HTR-8/SVneo (cell line): ENCODE measurements at places on chromosomes 11 and 22.
A peak's percentile ranks its signal among the peaks of the same experiment; 100 is the strongest.

DNA sequence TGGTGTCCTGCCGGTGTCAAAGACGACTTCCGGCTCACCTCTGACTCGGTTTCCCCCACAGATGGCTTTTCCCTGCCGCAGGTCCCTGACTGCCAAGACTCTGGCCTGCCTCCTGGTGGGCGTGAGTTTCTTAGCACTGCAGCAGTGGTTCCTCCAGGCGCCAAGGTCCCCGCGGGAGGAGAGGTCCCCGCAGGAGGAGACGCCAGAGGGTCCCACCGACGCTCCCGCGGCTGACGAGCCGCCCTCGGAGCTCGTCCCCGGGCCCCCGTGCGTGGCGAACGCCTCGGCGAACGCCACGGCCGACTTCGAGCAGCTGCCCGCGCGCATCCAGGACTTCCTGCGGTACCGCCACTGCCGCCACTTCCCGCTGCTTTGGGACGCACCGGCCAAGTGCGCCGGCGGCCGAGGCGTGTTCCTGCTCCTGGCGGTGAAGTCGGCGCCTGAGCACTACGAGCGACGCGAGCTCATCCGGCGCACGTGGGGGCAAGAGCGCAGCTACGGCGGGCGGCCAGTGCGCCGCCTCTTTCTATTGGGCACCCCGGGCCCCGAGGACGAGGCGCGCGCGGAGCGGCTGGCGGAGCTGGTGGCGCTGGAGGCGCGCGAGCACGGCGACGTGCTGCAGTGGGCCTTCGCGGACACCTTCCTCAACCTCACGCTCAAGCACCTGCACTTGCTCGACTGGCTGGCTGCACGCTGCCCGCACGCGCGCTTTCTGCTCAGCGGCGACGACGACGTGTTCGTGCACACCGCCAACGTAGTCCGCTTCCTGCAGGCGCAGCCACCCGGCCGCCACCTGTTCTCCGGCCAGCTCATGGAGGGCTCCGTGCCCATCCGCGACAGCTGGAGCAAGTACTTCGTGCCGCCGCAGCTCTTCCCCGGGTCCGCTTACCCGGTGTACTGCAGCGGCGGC lies 5.5 kb downstream of the B3GNT6 start:
- no peak for DNase-seq

DNA sequence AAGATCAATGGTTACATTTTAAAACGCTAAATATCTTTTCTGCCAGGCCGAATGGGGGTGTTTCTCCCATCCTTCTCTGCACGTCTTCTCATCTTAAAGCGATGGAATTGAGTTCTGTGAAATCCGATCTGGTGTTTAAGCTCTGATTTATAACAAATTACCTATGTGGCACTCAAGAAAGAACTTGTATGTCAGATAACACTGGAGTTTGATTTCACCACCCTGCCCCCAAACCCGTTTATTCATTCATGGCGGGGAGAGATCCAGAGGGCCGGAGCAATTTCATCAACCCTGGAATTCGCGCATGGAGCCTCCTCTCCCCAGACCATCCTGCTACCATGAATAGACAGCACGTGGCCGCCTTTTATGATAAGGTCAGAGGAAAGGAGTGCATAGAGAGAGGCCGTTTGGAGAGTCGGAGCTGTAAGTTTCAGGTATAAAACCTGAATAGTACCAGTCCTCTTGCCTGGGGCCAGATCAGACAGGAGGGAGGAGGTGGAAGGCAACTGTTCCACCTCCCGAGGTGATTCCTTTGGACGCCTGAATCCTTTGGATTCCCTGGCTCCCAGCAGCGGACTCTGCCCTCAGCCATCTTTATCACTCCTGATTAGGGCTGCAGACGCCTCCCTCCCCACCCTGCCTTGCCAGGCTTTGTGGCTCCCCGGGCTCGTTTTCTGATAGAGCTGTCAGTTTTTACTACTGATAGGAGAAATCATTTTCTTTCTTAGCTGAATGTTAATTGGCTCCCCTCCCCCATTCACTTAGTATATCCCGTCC lies 27.3 kb upstream of the NFAM1 start:
- DNase-seq: no peak

DNA sequence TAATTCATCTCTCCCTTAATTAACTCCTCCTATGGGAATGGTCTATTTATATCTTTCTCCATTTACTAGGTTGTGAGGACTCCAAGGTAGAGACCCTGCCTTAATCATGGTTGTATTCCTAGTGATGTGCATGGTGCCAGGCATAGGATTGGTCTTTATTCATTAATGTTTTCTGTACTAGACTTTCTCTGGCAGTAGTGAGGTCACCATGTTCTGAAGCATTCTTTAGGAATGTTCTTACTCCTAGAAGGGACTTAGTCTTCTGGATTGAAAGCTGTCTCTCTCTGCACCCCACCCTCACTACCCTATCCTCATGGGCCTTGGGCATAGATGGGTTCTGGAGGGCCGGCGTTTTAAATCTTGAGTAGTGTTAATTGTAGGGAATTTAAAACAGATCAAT lies 10.6 kb upstream of the INSC start:
- no peak for DNase-seq

GRCh38 chr11:11532574-11532973 lies 89.2 kb downstream of the GALNT18 start:
- DNase-seq: no peak

DNA sequence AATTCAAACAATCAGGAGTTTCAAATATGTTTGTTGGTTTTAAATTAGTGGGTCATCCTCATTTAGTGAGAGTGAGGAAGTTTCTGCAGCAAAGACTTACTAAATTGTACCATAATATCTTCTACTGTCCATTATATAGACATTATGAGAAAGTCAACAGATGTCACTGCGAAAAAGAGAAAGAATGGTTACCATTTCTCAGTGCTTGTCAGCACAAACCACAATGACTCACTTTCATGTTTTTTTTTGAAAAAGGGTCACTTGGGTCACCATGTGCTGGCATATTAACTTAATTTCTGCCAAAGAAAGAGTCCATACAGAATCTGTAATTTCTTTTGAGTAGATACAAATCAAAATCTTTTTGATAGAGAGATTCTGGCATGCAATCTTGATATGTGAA lies 924.6 kb upstream of the FAT3 start:
- peak; percentile 21 for DNase-seq

GRCh38 chr11:86524620-86525352 lies 147.6 kb downstream of the ME3 start:
- DNase-seq: peak; percentile 60

DNA sequence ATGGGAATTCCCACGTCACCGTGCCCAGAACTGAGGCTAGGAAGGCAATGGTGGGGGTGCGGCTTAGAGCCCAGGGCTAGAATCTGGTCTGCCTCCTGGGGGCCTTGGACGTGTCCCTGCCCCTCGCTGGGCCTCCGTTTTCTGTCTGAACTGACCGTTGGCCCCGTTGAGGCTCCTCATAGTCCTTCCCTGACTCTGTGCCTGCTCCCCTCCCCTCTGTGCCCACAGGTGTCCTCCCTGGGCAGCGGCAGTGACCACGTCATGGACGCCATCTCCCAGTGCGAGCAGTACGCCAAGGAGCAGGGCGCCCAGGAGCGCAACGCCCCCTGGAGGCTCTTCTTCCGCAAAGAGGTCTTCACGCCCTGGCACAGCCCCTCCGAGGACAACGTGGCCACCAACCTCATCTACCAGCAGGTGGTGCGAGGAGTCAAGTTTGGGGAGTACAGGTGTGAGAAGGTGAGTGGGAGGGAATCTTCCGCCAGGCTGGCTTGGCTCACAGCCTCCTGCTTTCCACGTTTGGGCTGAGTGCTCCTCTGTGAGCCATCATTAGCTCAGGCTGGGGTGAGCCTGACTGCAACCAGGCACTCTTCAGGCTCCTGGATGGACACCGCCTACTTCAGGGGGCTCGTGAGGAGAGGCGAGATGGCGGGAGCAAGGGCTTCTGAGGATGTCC lies 63.9 kb downstream of the MYO7A start:
- peak; percentile 69 for DNase-seq

DNA sequence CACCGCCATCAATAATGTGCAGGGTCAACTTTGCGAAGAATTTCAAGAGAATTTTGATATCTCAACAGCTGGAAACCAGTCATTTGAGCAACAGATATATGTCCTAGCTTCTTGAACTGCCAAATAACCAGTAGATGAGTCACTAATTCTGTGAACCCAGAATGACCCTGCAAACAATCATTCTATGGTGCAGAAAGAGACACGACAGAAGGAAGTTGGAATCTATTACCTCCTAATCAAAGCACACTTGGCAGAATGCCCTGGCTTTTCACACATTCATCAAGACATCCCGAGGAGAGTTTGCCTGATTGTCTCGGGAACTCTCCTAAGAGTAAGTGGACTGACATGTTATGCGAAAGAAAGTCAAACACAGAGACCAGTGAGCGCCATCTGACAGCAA lies 621.1 kb downstream of the OPCML start:
- peak; percentile 53 for DNase-seq

DNA sequence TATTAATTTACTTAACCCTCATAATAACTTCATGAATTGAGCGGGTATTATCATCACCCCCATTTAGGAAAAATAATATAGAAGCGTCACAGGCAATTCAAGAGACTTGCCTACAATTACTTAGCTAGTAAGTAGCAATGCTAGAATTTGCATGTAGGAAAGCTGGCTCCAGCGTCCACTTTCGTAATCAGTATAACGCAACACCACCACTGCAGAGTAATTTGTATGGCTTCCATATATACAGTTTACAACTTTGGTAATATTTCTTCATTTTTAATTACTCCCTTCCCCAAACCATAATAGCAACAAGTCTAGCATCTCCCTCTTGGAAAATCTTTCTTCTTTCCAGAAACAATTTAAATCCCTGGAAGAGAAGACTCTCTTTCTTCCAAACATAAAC lies 89.9 kb upstream of the OR5AK2 start:
- no peak for DNase-seq

DNA sequence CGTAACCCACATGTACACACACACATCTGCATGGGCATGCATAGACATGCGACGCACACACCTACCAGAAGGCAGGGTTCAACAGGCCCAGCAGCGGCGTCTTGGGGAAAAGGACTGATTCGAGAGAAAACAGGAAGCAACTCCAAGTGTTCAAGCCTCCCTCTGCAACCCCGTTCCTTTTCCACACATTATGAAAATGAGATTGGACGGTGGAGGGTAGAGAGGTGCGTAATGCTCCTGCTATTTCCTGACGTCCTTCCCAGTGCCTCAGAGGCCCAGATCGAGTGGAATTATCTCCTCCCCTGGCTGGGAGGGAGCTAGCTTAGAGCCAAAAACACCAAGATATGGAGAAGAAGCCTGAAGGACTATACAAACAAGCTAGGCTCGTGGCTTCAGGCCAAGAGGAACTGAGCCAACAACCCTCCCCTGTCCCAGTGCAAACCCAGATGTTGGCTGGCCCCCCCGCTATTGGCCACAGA lies 289.2 kb downstream of the MN1 start:
- DNase-seq: peak; percentile 67

DNA sequence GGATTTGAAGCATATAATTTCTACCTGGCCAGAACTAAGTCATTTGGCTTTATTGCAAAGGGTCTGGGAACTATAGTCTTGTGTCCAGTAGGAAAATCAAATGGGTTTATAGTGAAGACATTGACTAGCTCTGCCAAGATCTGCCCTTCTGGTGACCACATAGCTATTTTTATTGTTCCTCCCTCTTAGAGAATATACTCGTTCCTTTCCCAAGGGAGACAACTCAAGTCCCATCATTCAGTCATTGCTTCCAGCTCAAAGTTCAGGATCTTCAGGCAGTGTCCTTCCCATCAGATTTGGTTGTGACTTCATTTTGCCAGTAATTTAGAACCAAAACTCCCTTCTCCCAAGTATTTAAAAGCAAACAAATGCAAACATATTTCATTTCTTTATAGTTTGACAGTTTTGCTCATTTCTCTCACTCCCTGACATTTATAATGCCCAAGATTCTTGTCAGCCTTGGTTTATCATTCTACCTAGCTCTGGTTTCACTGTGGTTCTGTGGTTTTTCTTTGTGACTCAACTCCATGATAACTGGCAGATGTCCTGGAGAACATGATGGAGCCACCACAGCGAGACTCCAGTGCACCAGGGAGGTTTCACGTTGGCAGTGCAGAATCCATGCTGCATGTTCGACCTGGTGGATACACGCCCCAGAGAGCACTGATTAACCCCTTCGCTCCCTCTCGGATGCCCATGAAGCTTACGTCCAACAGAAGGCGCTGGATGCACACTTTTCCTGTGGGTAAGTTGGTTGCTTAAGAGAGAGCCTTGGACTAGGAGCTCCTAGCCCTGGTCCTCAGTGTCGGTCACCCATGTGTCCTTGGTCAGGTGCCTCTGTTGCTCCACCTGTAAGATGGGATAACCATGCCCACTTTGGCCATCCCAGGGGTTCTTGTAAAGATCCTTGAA lies 64.9 kb downstream of the DEPDC5 start:
- DNase-seq: no peak

GRCh38 chr11:13007182-13008060 lies 1.7 kb upstream of the RASSF10 start:
- DNase-seq: no peak

DNA sequence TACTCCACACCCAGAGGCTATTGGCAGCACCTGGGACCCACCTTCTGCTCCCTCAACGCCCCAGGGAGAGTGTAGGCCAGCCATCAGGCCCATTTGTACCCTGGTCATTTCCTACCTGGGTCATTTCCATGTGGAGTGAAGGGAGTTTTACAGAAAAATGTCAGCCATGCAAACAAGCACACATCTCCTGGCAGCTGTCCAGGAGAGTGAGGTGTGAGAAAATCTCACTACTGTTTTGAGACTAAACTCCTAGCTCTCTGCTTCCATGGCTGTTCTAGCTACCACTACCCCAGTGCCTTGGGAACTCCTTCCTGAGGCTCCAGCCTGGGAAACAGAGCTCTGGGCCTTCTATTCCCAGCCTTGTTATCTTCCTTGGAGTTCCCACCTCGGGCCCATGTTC lies 2.8 kb upstream of the TMPRSS13 start:
- DNase-seq: no peak

- DNase-seq: no peak
Measured at GRCh38 chr22:42171946-42172719, 41.5 kb upstream of the CYP2D6 start.

DNA sequence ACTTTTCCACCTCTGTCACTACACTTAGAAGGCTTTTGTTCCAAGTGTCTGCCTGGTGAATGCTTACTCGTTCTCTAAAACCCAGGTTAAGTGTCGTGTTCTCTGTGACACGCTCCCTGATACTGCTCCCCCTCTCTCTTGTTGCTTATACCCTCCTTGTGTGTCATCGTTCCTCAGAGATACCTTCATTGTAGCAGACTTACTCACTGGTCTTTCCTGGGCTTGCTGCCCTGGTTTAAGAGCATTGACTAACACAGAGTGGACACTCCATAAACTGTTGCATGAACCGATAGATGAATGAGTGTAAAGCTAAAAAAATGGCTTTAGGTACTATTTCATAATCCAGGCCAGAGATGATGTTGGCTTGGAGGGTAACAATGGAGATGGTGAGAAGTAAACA lies 171.3 kb downstream of the GRIK4 start:
- DNase-seq: no peak

DNA sequence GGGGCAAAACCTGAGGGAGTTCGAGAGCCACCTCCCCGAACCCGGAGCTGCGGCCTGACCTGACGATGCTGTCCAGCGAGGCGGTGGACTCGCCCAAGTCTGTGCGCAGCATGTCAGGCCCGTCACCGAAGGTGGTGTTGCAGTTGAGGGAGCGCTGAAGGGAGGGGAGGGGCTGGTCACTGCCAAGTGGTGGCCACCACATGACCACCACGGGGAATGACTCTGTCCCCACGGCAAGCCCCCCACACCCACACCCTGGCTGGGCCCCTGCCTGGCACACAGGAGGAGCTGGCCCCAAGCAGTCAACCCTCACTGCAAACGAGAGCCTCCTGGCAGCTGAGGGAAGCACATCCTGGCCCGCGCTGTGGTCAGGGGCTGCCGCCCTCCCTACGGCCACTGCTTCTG lies 30.8 kb downstream of the TRMU start:
- DNase-seq: no peak
